ENCODE measurements at places on chromosomes 2 and 18.

DNA sequence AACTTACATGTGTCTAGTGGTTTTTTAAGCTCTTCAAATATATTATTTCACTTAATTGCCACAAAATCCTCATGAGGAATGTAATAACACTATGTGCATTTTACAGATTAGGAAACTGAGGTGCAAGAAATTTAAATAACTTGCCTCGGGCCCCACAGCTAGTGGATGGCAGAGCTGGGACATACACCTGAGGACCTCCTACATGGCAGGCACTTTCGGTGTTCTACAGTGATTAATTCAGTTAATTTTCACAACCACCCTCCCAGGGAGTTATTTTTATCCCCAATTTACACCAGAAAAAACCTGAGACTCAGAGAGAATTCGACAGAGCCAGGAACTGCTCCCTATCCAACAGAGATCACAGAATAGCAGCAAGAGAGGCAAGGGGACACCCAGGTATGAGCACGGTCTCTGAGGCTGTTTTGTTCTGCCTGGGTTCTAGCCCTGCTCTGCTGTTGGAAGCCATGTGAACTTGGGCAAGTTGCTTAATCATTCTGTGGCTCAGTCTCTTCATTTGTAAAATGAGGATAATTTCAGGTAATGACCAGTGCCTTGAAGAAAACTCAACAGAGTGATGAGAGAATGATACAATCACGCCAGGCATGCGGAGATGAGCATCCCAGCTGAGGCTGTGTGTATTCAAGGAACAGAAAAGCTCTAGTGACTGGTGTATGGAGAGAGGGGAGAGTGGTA lies 82.3 kb downstream of the MYCN start:
- no peak for DNase-seq

DNA sequence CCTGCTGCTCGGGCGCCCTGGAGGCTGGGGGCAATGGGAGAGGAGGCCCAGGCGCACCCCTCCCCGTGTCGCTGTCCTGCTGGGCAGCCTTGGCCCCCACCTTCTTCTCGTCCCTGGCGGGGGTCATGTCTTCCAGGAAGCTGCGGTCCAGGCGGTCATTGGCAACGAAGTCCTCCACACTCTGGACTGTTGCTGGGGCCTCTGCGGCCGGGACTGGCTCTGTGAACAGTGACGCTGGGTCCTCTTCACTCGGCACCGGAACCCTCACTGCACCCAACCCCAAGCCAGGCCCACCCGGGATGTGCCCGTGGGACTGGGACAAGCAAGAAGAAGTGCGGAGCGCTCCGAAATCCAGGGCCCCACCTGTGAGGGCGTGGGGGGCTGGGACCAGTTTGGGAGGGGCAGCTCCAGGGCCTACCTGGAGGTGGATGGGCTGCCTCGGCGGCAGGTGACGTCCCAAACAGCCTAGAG lies 308.0 kb downstream of the CCDC74A start:
- no peak for DNase-seq

- DNase-seq: no peak
These were observed 138.2 kb upstream of the NFATC1 start for GRCh38 chr18:79257480-79257879.

DNA sequence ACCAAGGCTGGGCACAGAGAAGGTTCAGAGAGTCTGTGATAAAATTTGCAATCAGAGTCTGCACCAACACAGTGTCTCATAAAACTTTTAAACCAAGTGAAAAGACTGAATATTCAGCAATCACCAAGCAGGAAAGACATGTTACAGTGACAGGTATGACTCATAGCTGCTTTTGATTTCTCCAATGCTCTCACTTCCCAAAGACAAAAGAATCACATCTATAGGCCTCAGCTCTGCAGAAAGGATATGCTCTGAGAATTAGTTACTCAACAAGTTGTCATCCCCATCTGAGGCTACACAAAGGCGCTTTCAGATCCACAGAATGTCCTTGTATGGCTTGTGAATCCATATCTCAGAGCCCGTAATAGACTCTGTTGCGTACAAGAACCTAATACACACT lies 92.5 kb downstream of the KCNF1 start:
- DNase-seq: no peak

DNA sequence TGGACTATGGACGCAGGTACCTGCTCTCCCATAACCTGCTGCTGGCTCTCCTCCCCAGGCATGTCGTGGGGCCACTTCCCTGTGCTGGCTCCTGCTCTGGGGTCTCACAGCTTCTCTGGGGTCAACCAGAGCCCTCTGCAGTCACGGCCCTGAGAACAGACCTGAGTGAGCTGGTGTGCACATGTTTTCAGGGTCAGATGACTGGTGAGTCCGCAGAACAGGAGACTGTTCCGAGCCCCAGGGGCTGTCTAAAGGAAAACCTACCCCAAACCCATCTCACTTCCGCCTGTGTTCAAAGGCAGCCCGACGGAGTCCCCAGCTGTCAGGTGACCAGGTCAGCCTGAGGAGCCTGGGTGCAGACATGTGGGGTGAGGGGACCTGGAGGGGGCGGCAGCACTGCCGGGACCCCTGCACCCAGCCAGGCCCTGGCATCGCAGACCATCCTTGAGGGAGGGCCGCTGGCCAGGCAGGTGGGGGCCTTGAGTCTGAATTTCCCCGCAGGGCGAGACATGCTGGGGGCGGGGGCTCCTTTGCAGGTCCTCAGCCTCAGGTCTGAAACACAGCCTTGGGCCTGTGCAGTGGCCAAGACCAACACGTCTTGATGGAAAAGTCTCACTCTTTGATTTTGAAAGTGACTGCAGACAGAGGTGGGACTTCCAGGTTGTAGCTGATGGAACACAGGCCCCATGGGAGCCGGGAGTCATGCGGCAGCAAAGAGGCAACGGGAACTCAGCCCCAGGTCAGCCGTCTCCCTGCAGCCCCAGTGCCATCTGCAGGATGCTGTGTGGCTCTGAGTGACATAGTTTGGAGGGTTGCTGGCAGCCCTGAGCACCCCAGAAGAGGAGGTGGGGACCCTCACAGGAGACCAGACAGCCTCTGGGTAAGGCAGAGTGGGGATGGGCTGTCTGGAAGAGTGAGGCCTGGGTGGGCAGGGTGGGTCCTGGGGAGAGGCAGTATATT lies 65.3 kb downstream of the TWIST2 start:
- no peak for DNase-seq

DNA sequence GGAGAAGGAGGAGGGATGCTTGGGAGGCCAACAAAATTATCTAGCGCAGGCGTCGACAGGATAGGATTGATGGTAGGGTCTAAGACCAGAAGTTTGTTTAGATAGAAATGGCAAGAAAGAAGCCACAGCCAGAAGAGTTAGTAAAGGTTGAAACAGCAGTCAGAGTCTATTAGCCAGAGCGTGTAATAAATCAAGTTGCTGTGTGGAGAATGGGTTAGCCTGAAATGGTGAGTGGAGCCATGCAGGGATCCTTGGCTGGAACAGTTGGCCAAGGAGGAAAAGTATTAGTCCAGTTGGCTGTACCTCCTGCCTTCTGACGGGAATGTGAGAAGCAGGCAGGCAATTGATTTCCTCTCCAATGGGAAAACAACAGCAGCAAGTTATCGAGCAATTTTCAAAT lies 190.7 kb upstream of the CCDC68 start:
- DNase-seq: no peak

DNA sequence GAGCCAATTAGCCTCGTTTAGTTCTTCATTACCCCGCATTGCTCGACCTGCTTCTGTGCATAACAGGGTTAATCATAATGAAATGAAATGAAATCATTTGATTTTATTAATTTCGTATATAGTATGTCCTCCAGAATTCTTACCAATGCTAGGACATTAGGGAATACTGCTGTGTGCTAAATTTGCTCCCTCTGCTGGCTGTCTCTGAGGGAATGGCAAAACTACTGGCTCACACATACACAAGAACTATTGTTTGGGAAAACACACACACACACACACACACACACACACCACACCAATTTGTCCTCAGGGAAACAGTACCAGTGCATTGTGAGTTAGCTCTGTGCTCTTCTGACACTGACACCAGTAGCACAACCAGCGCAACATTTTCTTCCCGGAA lies 273.3 kb upstream of the TCF4 start:
- DNase-seq: peak; percentile 10

GRCh38 chr2:127641846-127642507 lies 4.0 kb upstream of the GPR17 start:
- no peak for DNase-seq

Data from NCI-H526 treated with DMSO at 0.1 percent for 48 hours (cell line).